ENCODE measurements at places on chromosomes 2 and 18.

DNA sequence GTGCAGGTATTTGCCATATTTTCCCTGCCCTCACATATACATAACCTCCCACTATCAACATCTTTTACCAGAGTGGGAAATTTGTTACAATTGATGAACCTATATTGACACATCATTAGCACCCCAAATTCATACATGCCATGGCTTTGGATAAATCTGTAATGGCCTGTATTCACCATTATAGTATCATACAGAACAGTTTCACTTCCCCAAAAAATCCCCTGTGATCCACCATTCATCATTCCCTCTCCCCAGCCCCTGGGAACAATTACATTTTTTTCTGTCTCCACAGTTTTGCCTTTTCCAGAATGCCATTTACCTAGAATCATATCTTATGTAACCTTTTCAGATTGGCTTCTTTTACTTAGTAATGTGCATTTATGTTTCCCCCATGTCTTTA is 494.5 kb downstream of the RNF144A start:
- DNase-seq = no peak

DNA sequence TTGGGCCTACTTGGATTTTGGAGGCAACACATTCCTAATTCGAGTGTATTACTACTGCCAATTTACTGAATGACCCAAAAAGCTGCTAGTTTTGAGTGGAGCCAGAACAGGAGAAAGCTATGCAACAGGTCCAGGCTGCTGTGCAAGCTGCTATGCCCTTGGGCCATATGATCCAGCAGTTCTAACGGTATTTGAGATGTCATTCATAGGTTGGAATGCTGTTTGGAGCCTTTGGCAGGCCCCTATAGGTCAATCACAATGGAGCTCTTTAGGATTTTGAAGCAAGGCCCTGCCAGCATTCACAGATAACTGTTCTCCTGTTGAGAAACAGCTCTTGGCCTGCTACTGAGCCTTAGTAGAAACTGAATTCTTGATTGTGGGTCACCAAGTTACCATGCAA is 368.7 kb downstream of the CDH19 start:
- no peak for DNase-seq

DNA sequence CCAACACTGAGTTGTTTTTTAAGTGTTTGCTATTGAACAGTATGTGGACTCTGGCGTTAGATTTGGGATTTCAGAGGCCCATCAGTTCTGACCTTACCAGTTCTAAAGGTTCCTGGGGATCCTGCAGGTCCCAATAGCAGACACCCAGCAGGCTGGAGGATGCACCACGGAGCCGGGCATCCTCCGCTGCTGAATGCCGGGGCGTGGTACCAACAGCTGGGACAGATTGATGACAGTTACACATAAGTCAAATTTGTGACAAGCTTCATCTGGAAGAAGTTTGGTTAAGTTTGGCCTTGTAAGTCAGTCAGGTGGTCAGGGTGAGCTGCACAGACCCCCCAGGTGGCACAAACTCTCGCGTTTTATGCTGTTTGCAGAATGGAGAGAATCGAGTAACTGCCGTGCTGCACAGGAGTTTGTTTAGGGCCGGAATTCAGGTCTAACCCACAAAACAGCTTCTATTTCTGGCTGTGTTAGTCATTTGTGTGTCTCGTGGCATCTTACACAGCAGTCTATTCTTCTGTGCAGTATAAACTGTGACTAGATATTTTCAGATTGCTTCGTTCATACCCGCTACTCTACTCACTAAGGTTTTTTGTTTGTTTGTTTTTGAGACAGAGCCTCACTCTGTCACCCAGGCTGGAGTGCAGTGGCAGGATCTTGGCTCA is 19.2 kb downstream of the CTDP1 start:
- DNase-seq = no peak

DNA sequence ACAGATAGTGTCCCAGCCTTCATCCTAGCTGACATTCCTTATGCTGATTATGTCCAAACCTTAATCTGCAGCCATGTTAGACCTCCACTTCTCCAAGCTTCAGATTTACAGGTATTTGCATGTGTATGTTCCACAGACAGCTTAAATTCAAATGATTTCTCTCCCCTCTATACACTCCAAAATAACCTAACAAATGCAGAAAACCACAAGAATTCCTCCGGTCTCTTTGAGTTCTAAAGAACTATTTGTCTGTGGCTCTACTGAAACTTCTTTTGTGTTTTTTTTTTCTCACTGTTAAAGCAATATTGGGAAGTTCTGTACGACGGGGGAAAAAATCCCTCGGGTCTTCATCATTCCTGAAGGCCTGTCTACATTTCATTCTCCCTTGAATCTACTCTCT is 8.6 kb downstream of the NDUFS1 start:
- DNase-seq = no peak

DNA sequence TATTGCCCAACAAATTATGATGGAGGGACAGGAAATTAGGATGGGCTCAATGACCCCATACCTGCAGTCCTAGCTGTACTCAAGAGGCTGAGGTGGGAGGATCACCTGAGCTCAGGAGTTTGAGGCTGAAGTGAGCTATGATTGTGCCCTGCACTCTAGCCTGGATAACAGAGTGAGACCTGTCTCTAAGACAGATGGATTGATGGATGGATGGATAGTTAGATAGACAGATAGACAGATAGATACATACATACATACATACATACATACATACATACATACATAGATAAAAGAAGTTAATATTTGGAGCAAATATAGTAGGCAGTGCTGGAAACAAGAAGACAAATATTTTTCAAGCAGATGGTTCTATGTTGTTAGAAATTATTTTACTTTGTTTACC is 78.1 kb upstream of the PROKR1 start:
- DNase-seq = no peak

DNA sequence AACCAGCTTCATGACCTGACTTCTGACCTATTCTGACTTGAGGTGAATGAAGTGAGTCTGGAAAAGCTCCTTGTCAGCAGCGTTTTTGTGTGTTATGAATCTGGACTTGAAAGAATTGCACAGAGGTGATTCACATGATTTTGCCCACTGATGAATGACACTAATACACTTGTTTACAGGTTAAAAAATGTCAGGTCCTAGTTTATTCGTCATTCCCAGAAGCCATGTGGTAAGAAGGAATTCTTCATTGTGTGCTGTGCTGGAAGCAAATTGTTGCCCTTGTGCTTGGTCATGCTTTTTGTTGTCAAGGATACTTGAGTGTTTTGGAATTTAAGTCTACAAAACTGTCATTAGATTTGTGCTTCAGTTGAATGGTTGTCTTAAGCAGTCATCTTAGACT is 15.5 kb downstream of the SEC11C start:
- DNase-seq = no peak

GRCh38 chr2:9222239-9222892 is 15.8 kb downstream of the ASAP2 start:
- no peak for DNase-seq

DNA sequence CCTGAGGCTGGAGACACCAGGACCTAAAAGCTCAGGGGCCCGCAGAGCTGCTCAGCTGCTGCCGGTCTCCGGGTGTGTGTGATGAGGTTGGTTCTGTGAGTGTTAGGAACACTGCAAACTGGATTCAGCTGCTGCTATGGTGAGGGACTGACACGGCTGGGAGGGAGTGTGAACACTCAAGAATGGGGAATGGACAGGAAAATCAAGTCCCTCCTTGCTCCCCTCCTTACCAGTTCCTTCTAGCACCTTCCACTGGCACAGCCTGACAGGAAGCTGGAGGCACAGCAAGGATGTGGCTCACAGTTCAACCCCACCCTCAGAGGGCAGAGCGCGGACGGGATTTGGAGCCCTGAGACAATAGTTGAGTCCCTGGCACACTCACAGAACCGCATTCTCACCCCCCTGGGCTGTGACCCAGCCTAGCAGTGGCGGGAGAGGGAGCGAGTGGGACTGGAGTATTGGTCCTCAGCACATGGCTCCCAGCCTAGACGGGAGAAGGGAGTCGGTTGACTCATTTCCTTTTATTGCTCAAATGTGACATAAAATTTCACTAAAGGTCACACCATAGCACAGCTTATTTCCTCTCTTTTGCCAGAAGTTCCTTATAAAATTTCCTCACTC is 42.5 kb downstream of the LRRC30 start:
- peak; percentile 80 for DNase-seq

DNA sequence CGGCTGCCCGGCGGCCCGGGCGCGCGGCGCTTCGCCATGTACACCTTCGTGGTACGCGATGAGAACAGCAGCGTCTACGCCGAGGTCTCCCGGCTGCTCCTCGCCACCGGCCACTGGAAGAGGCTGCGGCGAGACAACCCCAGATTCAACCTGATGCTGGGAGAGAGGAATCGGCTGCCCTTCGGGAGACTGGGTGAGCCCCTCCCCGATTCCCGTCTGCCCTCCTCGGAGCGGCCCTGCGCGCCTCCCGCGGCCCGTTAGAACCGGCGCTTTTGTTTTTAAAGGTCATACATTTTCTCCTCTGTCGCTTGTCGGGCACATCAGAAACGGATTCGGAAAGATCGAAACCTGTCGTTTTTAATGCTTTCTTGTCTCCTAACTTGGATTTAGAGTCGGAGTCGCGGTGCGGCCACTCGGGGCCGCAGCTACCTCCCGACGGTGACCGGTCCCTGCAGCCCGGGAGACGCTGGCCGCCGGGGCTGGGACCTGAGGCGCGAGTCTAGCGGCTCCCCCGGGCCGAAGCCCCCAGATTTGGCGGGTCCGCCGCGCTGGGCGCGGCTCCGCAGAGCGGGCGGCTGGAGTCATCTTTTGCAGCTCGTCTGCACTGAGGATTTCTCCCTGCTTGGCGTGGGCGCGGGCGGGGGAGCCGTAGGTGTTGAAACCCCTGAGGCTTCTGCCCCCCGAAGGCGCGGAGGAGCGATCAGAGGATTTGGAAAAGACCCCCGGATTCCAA is 519 bp downstream of the TTL start:
- DNase-seq = peak; percentile 70

DNA sequence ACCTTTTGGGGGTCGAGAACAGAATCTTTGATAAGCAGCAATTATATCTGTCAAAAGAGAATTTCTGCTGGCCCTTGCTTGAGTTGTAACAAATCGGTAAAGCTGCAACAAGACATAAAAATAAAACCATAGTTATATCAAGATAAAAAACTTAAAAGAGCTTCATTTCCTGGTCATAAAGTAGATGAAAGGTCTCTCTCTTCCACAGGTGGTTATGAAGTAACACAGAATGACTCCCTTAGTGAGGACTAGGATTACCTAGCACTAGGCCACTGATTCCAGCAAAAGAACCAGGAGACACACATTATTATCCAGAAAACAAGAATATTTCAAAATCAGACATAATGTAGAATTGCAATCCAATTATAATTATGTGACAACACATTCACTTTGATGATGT is 5.4 kb downstream of the AFG3L2 start:
- no peak for DNase-seq

DNA sequence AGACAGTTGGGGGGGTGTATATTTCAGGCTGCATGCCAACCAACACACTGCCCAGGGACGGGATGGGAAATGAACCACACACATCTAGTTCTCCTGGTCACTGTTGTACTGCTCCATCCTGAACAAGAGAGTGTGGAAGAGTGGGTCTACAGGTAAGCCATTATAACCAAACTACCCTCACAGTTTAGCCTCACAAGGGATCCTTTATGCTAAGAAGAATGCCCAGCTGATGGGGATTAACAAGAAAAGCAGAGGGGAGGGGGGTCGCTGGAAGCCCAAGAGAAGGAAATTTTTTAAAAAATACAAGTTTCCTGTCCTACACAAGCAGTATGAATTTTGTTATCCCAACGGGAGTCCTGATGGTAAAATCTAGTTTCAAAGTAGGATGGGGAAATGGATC is 16.1 kb downstream of the SPRED2 start:
- DNase-seq = no peak

DNA sequence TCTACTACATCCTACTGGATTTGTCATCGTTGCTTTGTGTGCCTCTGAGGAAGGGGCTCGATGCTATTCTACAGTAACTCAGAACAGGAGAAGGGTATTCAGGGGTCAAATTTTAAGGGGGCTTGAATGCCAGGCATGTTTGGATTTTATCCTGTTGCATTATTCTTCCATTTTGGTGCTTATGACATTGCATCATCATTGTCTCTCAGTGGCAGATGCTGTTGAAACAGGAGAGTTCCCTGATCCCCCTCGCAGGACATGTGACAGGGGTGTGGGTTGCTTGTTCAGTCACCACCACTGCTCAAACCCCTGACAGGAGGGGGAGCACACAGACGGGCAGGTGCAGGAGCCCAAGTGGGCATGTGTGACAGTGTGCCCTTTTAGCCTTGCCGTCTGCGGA is 156.7 kb downstream of the SLC4A3 start:
- DNase-seq = no peak

GRCh38 chr2:15170070-15170775 is 390.9 kb downstream of the NBAS start:
- DNase-seq = peak; percentile 44

DNA sequence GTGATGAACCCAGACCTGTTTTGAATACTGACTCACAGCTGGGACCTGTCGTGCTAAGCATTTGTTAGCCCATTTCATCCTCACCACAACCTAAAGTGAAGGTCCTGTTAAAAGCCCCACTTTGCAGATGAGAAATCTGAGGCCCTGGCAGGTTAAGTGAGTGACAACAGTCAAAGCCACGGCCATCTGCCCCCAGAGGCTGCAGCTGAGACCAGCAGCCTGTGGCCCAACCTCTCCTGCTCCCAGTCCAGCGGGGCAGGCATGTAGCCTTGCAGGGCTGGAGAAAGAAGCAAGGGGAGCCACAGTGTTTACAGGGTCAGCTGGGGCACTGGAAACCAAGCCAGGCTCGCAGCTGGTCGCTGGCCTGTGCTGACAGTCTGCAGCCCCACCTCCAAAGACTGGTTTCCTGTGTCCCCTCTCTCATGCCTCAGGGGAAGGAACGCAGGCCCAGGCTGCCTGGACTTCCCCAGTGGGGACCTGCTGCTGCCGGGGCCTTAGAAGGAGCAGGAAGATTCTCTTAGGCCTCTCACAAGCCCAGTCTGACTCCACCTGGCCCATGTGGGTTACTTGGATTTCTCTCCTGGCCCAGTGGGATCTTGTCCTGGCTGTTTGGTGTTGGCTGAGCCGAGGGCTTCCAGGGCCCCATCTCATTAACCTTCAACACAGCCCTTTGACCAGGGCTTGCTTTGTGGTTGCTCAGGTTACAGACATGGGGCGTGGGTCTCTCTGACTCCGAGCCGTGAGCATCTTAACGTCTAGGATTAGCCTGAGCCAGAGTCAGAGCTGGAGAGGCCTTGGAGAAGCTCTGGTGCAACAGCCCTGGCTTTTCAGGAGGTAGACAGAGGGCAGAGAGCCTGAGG is 1.7 kb downstream of the INPP5D start:
- no peak for DNase-seq

GRCh38 chr2:23509596-23510292 is 124.8 kb downstream of the KLHL29 start:
- no peak for DNase-seq

- peak; percentile 67 for DNase-seq
These were observed 33.2 kb downstream of the LAMA1 start for GRCh38 chr18:7084080-7085065.

GRCh38 chr18:40066368-40066767 is 1888.7 kb upstream of the PIK3C3 start:
- DNase-seq = no peak

DNA sequence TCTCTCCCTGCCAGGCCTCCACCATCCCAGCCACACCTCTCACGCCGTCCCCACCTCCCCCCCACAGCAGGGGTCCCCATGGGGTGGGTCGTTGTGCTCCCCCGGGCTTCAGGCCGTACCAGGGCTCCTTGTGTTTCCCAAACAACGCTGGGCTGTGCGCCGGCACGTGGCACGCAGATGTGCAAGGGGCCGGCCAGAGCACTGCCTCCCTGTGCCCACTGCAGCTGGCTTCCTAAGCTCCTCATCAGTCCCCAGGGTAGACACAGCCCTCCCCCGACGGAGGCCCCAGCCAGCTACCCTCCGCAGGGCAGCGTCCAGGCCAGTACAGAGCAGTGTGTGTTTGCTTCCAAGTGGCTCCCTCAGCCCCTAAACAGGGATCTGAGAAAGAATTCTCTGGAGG is 34.0 kb downstream of the BIN1 start:
- DNase-seq = no peak

- DNase-seq = no peak
These were observed 62.2 kb downstream of the KIAA2012 start for GRCh38 chr2:202135091-202135874.

Measured in urothelium cell line (cell line).